ENCODE measurements at places on chromosomes 6 and 20.

- ATAC-seq, result no peak
Observed at GRCh38 chr6:154506582-154506981, 3.9 kb downstream of the CNKSR3 start.

DNA sequence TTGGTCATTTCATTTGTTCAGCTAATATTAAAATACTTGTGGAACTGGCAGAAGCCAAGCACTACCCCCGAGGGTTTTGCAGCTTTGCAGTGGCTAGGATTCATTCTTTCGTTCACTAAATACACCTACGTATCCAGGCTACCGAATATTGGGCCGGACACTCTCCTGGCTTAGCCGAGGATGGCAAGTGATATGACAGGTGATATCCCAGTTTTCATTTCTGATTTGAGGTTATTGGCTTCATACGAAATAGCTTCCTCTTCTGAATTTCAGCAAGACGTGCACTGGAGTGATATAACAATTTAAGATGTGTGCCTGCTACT is 536 bp upstream of the MTFR2 start:
- peak; percentile 10 for ATAC-seq

DNA sequence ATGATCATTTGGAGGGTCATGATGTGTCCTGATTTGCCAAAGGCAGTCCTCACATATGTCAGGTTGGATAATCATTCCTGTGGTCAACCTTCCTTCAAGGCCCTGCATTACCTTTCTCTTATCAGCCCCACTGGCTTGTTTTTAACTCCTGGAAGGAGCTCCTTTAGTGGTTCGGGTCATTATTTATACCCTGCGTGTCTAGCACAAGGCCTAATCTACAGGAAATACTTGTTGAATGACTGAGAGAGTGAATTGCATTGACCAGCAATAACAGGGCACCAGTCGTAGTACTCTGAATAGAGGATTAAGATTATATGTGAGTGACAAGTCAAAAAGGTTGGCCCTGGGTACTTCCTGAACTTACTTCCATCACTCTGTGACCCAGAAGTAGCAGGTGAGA is 4.5 kb downstream of the HIVEP2 start:
- no peak for ATAC-seq

- no peak for ATAC-seq
Observed at GRCh38 chr20:45969712-45970634, 2.0 kb downstream of the ZNF335 start.

- ATAC-seq, result no peak
Observed at GRCh38 chr20:24566656-24567055, 97.2 kb downstream of the SYNDIG1 start.
